ENCODE measurements at places on chromosomes 1 and 21.

GRCh38 chr1:48164571-48164970 lies 57.9 kb upstream of the SLC5A9 start:
- no peak for DNase-seq

- no peak for DNase-seq
Measured at GRCh38 chr1:209988706-209989105, 50.7 kb downstream of the SYT14 start.

- DNase-seq = no peak
Measured at GRCh38 chr21:30434033-30434631, 4.1 kb downstream of the KRTAP13-4 start.

DNA sequence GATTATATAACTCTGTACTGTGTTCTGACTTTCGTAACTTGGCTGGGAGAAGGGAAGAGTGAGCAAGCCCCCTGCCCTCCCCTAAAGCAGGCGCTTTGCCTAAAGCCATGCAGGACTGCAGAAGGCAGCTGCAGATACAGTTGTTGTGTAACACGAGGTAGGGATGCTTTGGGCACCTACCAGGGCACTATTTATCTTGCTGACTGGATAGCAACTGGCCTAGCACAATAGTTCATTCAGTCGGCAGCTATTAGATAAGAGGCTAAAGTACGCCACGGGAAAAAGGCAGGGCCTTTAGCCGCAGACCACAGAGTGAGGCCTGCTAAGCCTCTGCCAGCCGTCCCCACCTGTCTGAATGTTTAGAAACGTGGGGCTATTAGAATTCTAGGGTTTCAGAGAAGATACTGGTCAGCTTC lies 80.9 kb downstream of the TTC3 start:
- DNase-seq = no peak

GRCh38 chr1:81949421-81949820 lies 148.7 kb downstream of the ADGRL2 start:
- no peak for DNase-seq

- no peak for DNase-seq
Measured at GRCh38 chr1:4179914-4180735, 280.1 kb upstream of the C1orf174 start.

- no peak for DNase-seq
Measured at GRCh38 chr21:42324896-42325295, 9.7 kb upstream of the TFF3 start.

DNA sequence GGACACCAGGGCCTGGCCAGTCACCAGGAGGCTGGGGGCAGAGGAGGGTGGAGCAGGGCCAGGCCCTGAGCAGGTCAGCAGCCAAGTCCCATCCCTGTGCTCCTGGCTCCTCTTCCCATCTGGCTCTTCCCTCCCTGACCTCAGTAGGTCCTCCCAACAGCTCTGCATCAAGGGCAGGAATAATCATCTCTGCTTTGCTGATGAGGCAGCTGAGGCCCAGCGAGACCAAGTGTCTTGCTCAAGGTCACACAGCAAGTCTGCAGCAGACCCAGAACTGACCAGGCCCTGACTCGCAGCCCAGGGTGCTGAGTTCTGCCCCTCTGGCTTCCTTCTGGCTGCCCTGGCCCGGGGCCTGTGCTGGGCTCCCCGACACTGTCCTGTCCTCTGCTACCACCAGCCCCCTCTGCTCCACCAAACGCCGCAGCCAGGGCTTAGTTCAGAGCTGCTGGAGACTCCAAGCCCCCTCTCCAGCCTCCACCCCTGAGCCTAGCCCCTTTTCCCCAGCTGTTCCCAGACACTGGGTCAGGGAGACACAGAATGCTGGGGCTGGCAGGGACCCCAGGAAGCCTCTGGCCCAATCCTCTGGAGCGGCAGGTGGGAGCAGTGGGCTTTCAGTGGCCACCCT lies 224.9 kb downstream of the PTPRU start:
- DNase-seq = no peak

DNA sequence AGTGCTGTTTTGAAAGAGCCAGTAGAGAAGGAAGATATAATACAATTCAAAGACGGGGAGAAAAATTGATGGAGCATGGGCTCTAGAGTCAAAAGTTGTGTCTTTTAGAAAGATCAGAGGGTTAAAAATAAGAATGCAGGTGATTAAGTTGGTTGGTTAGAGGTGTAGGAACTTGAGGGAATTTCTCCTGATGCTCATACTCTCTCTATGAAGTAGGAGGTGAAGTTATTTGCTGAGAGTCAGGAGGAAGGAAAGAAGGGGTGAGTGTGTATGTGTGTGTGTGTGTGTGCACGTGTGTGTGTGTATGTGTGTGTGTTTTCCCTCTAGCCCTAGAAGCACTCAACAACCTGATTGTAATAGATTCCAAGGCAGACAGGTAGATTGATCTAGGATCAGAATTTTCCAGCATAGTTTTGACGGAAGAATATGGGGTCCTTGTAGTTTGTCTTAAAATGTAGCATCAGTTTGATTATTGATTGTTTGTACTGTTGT lies 88.3 kb upstream of the MACF1 start:
- no peak for DNase-seq

DNA sequence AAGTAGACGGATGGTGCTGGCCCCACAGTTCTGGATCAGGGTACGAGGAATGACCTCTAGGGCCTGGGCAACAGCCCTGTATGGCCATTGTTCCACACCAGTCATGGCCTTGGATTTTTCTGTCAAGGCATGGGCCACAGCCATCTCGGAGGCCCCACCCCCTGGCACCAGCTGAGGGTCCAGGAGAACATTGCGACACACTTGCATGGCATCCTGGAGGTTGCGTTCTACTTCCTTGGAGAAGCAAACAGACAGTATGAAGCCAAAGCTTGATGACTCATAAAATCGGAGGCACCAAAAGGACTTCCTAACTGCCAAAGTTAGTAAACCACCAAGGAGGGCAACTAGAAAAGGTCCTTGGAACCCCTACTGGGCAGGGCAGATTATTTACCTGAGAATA lies 11.9 kb upstream of the VHLL start:
- no peak for DNase-seq

- DNase-seq = no peak
Measured at GRCh38 chr1:164604541-164604940, 45.6 kb downstream of the PBX1 start.

- no peak for DNase-seq
Measured at GRCh38 chr1:43414634-43415223, 25.0 kb downstream of the SZT2 start.

DNA sequence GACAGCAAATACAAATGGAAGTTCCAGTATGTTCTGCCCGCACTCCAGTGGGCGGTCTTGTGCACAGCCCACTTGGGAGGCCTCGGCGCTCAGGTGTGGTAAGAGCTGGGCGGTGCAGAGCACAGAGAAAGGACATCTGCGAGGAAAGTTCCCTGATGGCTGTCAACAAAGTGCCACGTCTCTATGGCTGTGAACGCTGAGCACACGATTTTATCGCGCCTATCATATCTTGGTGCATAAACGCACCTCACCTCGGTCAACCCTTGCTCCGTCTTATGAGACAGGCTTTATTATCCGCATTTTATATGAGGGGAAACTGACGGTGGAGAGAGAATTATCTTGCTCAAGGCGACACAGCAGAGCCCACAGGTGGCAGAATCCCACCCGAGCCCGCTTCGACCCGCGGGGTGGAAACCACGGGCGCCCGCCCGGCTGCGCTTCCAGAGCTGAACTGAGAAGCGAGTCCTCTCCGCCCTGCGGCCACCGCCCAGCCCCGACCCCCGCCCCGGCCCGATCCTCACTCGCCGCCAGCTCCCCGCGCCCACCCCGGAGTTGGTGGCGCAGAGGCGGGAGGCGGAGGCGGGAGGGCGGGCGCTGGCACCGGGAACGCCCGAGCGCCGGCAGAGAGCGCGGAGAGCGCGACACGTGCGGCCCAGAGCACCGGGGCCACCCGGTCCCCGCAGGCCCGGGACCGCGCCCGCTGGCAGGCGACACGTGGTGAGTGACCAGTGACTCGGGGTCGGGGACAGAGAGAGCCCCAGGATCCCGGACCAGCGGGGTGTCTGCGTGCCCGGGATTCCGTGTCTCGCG lies at the start of gene IL12RB2:
Gene IL12RB2, plus strand, starts transcription at position 623 of the 810 bp plus-strand sequence. CDS start 12,496 bp downstream, outside the sequence.
- DNase-seq = peak; percentile 17

DNA sequence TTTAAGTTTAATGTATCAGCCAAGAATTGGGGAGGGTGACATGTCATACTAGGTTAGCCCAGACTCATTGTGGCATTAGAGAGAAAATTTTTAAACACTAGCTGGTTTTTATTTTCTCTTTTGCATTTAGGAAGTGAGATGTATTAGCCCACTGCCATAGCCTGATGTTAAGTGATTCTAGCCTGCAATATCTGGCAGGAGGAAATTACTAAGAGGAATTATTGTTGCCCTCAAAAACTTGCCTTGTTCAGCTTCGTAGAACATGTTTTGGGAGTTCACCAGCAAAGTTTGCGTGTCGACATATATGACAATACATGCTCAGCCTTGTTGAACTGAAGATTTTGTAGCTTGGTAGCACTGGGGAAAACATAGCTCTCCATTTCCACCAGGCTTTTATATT lies 12.5 kb downstream of the ADAM30 start:
- DNase-seq = no peak

GRCh38 chr1:21379571-21379970 lies 60.4 kb upstream of the NBPF3 start:
- no peak for DNase-seq

DNA sequence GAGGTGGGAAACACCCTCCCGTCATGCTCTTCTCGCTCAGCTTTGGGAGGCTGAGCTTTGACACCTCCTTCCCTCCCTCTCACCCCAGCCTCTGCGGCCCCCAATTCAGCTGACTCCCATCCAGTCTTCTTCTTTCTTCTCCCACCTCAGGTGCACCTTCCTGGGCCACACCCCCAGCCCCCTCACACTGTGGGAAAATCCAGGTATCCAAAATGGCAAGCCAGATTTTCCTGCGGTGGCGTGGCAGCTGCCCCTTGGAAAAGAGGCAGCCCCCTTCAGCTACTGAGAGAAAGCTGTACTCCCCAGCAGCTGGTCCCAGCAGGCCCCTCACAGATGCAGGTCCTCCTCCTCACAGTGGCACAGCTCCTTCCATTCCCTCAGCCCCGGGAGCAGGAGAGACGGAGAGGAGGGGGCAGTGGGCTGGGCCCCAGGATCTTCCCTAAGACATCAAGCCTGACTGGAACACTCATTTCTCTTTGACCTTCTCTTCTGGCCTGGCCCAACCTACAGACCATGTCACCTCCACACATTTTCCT lies 61.6 kb downstream of the OPTC start:
- DNase-seq = no peak

- DNase-seq = no peak
Measured at GRCh38 chr21:35502821-35503220, 453.7 kb upstream of the RUNX1 start.

- DNase-seq = no peak
Measured at GRCh38 chr1:182413969-182414368, 13.5 kb upstream of the TEDDM1 start.

GRCh38 chr1:183039330-183039729 lies 16.1 kb downstream of the LAMC1 start:
- DNase-seq = no peak

- DNase-seq = no peak
Measured at GRCh38 chr1:109960745-109961094, 23.8 kb upstream of the AHCYL1 start.

- no peak for DNase-seq
Measured at GRCh38 chr1:39944410-39945112, 10.4 kb upstream of the MFSD2A start.

- DNase-seq = no peak
Measured at GRCh38 chr1:6770751-6771440, 14.4 kb upstream of the CAMTA1 start.

- DNase-seq = no peak
Measured at GRCh38 chr1:59138402-59138801, 158.5 kb upstream of the FGGY start.

DNA sequence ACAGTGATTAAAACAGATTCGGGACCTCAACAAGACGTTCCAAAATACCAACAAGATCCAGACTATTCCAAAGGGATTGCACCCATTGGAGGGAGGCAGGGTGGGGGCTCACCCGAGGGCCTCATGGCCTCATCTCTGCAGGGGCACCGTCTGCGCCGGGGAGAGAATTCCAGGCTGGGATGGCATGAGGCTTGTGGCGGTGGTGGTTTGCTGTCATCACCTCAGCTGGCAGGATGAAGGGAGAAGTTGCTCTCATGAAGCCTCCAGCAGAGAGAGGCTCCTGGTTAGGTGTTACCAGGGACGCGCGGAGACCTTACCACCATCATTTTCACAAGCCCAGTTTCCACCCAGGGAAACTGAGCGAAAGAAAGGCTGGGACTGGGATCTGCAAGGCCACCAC lies 6.7 kb upstream of the PDPN start:
- DNase-seq = no peak

GRCh38 chr1:191690931-191691330 lies 467.3 kb upstream of the RGS18 start:
- no peak for DNase-seq

DNA sequence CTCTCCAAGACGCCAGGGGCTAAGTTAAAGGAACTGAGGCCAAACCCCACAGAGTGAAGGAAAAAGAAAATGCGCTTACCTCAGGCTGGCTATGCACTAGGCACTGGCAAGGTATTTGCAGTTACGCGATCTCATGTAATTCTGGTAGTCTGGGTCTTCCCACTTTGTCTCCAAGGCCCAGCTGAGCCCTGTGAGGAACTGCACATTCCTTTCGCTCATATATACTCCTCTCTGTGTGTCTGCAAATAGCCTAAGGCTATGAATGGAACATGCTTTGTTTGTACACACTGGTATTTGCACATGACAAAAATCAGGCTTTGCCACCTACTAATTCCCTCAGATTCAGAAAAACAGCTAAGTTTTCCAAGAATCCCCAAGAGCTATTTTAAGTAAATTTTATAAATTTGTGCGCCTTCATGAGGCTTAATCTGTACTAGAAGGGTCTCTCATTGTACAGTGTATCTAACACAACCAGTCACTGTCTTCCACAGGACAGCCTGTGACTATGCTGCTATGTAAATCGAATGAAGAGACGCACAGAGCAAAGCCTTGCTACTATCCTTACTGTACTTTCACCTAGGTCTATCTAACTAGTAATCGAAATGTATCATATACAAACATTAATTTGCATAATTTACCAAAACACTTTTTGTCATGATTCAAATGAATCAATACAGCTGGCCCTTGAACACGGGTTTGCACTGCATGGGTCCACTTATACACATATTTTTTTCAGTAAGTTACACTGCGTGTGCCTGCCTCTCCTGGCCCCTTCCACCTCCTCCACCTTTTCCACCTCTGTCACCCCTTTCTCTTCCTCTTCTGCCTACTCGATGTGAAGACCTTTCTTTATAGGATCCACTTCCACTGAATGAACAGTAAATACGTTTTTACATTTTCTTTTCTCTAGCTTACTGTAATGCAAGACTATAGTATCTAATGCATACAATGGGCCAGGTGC lies 87.0 kb downstream of the SIPA1L2 start:
- no peak for DNase-seq

GRCh38 chr1:17984583-17984982 lies 123.0 kb upstream of the IGSF21 start:
- DNase-seq = no peak

GRCh38 chr1:240074908-240075307 lies 16.8 kb upstream of the FMN2 start:
- no peak for DNase-seq

Measured in GM12892 (cell line).